ENCODE measurements at places on chromosomes 16 and 17. TPM values are rescaled to one million over a fixed set of nuclear protein-coding genes. Genes with fewer than 3 reads are reported as not detected.
A peak's percentile ranks its signal among the peaks of the same experiment; 100 is the strongest.

- H3K4me1 ChIP-seq, result no peaks in the 10 kb centered on the region
- H3K36me3 ChIP-seq, result peaks cover 2% of the 10 kb centered on the region
- no peak overlapping the region for H3K27ac ChIP-seq
- no peaks in the 10 kb centered on the region for H3K27me3 ChIP-seq
Measured at GRCh38 chr16:5028950-5029475, 4.7 kb downstream of the NAGPA start.

DNA sequence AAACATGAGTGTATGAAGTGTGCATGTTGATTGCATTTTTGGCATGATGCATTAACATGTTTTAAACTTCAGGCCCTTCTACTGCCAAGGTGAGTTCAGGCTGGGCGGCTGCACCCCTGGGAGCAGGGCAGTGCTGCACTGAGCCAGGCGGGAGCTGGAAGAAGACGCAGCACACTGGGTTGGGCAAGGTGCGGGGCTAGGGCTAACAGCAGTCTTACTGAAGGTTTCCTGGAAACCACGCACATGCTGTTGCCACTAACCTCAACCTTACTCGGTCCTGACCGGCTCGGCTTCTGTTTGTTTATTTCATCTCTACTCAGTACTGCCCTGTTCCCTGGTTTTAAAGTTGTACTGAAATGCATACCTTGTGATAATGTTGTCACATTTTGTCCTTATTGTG, 61.0 kb downstream of the MAP2K4 start:
- H3K4me3 ChIP-seq, result no peak overlapping the region
- H3K36me3 ChIP-seq, result peaks cover 25% of the 10 kb centered on the region
- no peaks in the 10 kb centered on the region for H3K27me3 ChIP-seq

The KCNJ12 gene
- 0.36 TPM for polyA plus RNA-seq

DNA sequence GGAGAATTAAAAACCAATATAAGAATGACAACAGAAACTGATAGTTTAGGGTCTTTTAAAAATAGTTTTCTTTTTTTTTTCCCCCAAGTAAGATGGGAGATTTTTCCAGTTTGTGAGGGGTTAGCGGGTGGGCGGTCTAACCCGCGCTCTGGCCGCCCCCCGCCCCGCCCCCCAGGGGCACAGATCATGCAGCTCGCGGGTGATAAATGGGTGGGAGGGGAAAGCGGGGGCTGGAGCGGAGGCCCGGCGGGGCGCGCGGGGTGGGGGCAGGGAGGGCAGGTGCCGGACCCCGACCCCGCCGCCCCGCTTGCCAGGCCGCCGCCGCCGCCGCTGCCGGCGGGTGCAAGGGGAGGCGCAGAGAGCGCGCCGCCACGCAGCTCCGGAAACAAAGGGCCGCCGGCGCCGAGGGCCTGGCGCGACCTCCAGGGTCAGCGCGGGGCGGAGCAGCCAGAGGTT, 60.1 kb upstream of the GSE1 start:
- H3K27me3 ChIP-seq, result no peaks in the 10 kb centered on the region
- no peaks in the 10 kb centered on the region for H3K36me3 ChIP-seq
- H3K4me3 ChIP-seq, result peak overlapping the region; percentile 84
- H3K4me1 ChIP-seq, result peaks cover 7% of the 10 kb centered on the region
- no peak overlapping the region for H3K27ac ChIP-seq
- DNase-seq, result peak; percentile 88

The SEC14L5 gene
- polyA plus RNA-seq, result 0.03 TPM

The KRT36 gene
- polyA plus RNA-seq, result not detected

GRCh38 chr17:50318501-50319285, 27.2 kb upstream of the XYLT2 start:
- no peak for DNase-seq
- H3K27ac ChIP-seq, result no peak overlapping the region
- H3K4me1 ChIP-seq, result no peaks in the 10 kb centered on the region
- no peaks in the 10 kb centered on the region for H3K36me3 ChIP-seq
- H3K27me3 ChIP-seq, result no peaks in the 10 kb centered on the region

GRCh38 chr17:37158290-37158689, 209.5 kb downstream of the AATF start:
- no peak overlapping the region for H3K27ac ChIP-seq
- H3K4me3 ChIP-seq, result no peak overlapping the region
- H3K4me1 ChIP-seq, result no peaks in the 10 kb centered on the region
- H3K36me3 ChIP-seq, result peaks cover 7% of the 10 kb centered on the region
- no peaks in the 10 kb centered on the region for H3K27me3 ChIP-seq
- no peak for DNase-seq

DNA sequence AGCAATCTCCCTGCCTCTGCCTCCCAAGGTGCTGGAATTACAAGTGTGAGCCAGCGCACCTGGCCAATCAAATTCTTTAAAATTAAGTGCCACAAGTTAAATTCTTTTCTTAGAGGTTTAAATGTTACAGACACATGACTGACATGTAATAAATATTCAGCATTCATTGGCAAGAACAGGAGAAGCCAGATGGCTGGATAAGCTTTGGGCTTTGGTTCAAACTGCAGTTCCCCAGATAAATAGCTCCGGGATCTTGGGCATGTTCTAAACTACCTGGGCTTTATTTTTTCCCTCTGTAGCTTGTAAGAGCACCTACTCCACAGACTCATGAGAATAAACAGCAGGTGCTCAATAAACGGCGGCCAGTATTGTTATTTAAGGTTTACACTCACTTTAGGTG, 34.1 kb downstream of the ABAT start:
- DNase-seq, result no peak
- no peak overlapping the region for H3K27ac ChIP-seq
- H3K36me3 ChIP-seq, result no peaks in the 10 kb centered on the region
- H3K4me3 ChIP-seq, result no peak overlapping the region
- H3K27me3 ChIP-seq, result no peaks in the 10 kb centered on the region

The TBC1D3K gene
- not detected for polyA plus RNA-seq

GRCh38 chr16:58425756-58426494, 33.7 kb downstream of the GINS3 start:
- no peaks in the 10 kb centered on the region for H3K4me1 ChIP-seq
- no peaks in the 10 kb centered on the region for H3K36me3 ChIP-seq
- H3K4me3 ChIP-seq, result no peak overlapping the region
- no peak overlapping the region for H3K27ac ChIP-seq
- H3K27me3 ChIP-seq, result no peaks in the 10 kb centered on the region
- DNase-seq, result no peak

The PDILT gene
- not detected for polyA plus RNA-seq

The MYL4 gene
- polyA plus RNA-seq, result not detected

- H3K4me1 ChIP-seq, result peaks cover 19% of the 10 kb centered on the region
- H3K36me3 ChIP-seq, result no peaks in the 10 kb centered on the region
- DNase-seq, result peak; percentile 94
- H3K27ac ChIP-seq, result peak overlapping the region; percentile 64
- H3K27me3 ChIP-seq, result no peaks in the 10 kb centered on the region
- H3K4me3 ChIP-seq, result no peak overlapping the region
Measured at GRCh38 chr17:79793924-79794304, 3.0 kb downstream of the CBX8 start.

DNA sequence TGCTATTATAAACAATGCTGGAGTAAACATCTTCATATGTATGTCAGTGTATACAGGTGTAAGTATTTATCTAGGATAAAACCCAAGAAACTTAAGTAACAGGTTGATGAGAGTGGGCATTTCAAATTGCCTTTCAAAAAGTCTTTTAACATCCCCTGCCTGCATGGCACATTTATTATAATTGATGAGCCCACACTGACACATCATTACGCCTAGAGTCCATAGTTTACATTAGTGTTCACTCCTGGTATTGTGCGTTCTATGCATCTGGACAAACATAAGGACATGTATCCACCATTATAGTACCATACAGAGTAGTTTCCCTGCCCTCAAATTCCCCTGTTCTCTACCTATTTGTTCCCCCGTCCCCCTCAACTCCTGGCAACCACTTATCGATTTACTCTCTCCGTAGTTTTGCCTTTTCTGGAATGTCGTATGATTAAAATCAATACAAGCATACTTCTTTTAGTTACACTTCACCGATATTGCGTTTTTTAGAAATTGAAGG, 53.7 kb downstream of the NACA2 start:
- H3K4me3 ChIP-seq, result no peak overlapping the region
- no peak for DNase-seq

The SPNS2 gene
- not detected for polyA plus RNA-seq

The RCVRN gene
- not detected for polyA plus RNA-seq

DNA sequence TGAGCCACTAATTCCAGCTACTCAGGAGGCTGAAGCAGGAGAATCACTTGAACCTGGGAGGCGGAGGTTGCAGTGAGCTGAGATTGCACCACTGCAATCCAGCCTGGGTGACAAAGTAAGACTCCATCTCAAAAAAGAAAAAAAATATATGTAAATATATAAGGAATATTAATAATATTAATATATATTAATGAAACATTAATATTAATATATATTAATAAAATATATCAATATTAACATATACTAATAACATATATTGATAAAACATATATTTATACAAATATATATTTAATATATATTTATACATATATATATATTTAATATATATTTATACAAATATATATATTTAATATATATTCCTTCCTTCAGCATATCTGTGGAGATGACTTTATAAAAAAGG, 338.0 kb downstream of the NPIPA8 start:
- peaks cover 5% of the 10 kb centered on the region for H3K4me1 ChIP-seq
- no peaks in the 10 kb centered on the region for H3K36me3 ChIP-seq
- H3K4me3 ChIP-seq, result no peak overlapping the region
- H3K27me3 ChIP-seq, result no peaks in the 10 kb centered on the region
- DNase-seq, result no peak

DNA sequence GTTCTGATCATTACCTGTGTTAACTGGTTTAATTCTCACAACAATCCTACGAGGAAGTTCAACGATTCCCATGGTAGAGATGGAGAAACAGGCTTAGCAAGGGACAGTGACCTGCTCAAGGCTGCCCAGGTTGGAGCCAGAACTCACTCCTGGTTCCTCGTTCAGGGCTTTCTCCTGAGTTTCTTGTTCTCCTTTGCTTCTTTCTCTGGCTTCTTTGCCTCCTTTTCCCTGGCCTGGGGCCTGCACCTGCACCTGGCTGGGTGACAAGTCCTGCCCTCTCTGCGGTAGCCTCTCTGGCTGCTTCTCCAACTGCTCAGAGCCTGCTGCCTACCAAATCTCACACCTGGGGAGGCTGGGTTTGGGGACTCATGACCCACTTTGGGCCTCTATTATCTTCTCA, 2.8 kb downstream of the CCL22 start:
- H3K27me3 ChIP-seq, result no peaks in the 10 kb centered on the region
- DNase-seq, result no peak
- H3K4me1 ChIP-seq, result no peaks in the 10 kb centered on the region
- H3K4me3 ChIP-seq, result no peak overlapping the region
- H3K36me3 ChIP-seq, result no peaks in the 10 kb centered on the region

GRCh38 chr16:23509441-23509754, 896 bp downstream of the GGA2 start:
- no peak overlapping the region for H3K27ac ChIP-seq
- no peaks in the 10 kb centered on the region for H3K27me3 ChIP-seq
- peak overlapping the region; percentile 64 for H3K4me3 ChIP-seq
- no peak for DNase-seq
- peaks cover 9% of the 10 kb centered on the region for H3K4me1 ChIP-seq

DNA sequence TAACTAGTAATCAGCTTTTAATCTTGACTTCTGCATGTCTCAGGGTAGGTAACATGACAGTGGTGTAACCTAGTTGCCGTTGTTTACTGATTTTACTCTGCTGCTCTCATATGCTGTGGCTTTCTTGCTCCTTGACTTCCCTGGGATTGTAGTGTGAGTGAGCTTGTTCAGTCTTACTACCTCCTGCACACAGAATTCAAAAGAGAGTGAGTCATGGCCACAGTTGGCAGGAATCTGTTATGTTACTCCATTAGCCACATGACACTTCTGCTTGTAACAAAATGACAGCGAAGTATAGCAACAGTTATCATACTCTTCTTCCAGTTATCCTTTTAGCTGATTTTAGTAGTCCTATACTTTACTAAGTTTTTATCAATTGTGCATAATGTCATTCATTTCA, 18.8 kb downstream of the TNRC6A start:
- H3K4me1 ChIP-seq, result peaks cover 12% of the 10 kb centered on the region
- H3K27me3 ChIP-seq, result no peaks in the 10 kb centered on the region
- H3K27ac ChIP-seq, result peak overlapping the region; percentile 39
- no peak for DNase-seq

DNA sequence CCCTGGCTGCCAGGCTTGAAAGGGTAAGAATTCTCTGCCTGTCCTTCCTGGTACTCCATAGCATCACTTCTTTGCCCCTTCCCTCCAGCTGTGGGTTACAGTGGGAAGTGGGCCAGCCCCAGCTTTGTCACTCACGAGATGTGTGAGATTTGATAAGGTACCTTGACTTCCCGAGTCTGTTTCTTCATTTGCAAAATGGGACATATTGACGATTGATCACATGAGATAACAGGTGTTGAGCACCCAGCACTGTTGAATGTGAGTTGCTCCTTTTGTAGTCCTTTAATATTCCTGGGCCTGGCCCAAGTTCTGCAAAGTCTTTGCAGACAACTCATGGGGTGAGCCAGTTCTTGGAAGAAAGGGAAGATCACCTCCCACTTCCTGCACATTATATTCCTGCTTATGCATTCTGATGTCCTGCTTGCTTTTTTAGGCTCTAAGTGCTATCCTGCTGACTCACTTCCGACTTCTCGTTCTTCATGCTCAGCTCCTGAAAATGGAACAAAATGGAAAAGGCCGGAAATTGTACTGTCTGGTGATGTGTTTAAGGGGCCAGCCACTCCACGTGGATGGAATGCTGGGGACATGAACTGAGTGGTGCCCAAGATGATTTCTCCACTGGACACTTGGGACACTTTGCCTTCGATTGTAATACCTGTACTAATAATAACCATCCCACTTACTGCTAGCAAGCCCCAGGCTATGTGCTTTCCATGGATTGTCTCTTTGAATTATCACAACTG, 8.3 kb upstream of the NLK start:
- H3K4me3 ChIP-seq, result no peak overlapping the region
- peaks cover 14% of the 10 kb centered on the region for H3K4me1 ChIP-seq
- no peak for DNase-seq

The ZNF213 gene
- polyA plus RNA-seq, result 0.83 TPM

DNA sequence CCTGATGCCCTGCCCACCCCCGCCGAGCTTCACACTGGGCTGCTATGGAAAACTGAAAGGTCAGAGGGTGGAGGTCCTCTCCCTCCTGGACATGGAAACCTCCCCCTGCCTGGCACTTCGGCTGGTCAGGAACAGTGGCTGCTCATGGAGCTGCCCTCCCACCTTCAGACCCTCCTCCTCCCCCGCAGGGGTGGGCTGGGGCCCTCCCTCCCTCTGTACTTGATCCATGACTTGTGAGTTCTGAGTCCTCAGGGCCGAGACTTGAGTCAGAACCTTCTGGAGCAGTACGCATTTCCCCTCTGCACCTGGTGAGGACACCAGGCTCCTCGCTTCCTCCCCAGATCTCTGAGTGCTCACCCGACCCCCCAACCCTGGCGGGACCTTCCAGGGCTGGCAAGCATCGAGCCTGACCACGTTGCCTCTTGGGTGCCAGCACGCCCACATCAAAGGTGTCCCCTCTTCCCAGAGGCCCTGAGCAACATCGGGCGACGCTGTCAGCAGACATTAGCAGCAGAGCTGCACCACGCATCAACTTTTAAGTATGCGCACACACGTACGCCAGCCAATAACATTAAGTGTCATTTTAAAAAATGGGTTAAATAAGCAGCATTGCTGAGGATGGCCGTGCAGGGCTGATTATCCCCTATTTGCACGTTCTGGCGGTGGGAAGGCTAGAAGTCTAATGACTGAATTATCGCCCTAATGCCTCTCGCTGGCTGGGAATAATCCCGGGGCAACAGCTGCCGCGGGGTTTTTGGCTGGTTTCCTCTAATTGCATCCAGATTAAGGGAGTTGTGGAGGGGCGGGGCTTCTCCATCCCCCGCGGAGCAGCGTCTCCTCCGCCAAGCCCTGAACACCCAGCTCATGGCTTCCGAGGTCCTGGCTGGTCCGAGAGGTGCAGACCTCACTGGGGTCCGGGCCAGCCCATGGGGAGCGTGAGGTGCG, 98.0 kb downstream of the TBC1D16 start:
- peak; percentile 80 for DNase-seq
- H3K27me3 ChIP-seq, result no peaks in the 10 kb centered on the region
- H3K4me1 ChIP-seq, result peaks cover 26% of the 10 kb centered on the region
- H3K27ac ChIP-seq, result no peak overlapping the region
- no peak overlapping the region for H3K4me3 ChIP-seq

All from SK-N-SH (cell line).